ENCODE measurements at places on chromosomes 3 and 15.

DNA sequence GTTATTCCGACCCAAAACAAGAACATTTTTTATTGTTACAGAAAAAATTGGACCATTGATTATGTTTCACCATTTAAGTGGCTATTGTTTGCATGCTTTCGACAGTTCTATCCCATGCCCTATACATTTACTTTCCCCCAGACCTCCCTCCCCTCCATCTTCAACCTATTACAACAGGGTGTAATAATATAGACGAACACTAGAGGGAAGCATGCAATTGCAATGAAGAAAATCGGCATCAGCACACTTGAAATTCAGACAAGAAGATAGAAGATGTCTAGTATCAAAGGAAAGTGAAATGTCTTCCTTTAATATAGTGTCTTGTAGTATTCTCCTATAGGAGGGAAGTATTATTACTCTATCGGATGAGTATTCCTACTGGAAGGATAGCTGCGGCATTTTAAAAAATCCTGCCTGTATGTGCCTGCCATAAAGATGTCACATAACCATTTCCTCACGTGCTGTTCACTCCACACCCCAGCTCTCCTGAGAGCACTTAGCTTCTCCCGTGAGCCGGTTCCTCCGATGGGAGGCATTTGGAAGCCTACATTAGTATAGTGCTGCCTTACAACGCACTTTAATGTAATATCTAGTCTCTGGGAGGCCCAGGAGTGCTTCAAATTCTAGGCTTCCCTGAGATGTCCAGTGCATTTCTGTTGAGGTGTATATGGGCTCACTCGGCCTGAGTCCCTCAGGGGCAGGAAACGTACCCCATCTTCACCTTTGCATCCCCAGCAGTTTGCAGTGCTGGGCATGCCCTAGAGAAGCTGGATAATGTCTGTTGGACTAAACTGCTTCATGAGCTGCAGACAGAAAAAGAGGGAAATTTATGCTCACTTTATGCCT lies 17.8 kb upstream of the ERICH6 start:
- no peak for DNase-seq

- DNase-seq = no peak
Measured at GRCh38 chr15:92105611-92106010, 252.1 kb downstream of the SLCO3A1 start.

DNA sequence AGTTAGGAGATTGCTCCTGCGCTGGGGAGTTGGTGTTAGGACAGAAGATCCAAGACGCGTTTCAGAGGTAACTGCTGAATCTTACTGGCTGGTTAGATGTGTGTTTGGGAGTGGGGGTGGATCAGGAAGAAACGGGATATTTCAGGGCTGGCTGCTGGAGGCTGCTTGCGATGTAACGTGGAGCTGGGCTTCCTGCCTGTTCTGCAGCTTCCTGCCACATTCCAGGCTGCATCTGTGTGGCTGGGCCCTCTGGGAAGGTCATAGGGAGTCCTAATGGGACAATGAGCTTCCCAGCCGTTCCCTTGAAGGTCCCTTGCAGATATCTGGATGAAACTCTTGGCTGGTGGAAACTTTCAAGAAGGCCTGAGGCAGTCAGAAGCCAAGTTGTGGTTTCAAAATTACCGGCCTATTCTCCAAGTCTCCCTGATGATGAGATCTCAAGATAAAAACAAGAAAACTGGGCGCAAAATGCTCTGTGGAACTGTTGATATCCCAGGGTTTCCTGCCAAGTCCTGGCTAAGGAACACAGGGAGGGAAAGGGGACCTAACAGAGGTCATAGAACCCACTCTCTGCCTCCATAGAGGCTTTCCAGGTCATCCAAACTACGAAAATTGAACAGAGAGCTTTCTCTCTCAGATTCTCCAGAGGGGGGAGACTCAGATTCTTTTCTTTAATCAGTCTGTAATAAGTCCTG lies 67.0 kb downstream of the NOX5 start:
- DNase-seq = no peak

- no peak for DNase-seq
Measured at GRCh38 chr3:123728014-123728413, 143.2 kb upstream of the HACD2 start.

DNA sequence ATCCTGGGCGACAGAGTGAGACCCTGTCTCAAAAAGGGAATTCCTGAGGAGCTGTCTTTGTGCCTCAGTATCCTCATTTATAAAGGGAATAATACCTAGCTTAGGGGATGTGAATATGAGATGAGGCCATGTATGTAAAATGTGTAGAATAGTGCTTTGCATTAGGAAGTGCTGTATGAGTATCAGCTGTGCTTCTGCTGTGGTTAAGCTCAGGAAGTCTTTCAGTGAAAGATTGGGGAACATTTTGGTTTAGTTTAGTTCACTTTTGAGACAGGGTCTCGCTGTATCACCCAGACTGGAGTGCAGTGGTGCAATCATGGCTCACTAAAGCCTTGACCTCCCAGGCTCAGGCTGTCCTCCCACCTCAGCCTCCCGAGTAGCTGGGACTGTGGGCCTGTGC lies 10.6 kb downstream of the THUMPD3 start:
- no peak for DNase-seq

GRCh38 chr3:53630547-53630946 lies 136.1 kb downstream of the CACNA1D start:
- DNase-seq = no peak

GRCh38 chr3:10338164-10338470 lies 17.2 kb upstream of the SEC13 start:
- no peak for DNase-seq

GRCh38 chr3:191342411-191342810 lies 12.1 kb upstream of the UTS2B start:
- no peak for DNase-seq

DNA sequence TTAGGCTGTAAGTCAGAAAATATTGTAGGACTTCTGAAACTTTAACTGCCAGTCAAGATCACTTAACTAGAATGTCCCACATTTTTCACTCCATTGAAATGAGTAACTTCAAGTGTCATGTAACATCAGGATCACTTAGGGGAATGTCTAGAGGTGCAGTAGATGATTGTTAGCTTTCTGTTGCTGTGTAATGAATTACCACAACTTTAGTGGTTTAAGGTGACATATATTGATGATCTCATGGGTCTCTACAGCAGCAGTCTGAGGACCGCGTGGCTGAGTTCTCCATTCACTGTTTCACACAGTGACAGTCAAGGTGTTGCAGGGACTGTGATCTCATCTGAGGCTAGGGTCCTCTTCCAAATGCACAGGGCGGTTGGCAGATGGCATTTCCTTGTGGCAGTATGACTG lies 82.7 kb downstream of the SLC25A26 start:
- DNase-seq = no peak

DNA sequence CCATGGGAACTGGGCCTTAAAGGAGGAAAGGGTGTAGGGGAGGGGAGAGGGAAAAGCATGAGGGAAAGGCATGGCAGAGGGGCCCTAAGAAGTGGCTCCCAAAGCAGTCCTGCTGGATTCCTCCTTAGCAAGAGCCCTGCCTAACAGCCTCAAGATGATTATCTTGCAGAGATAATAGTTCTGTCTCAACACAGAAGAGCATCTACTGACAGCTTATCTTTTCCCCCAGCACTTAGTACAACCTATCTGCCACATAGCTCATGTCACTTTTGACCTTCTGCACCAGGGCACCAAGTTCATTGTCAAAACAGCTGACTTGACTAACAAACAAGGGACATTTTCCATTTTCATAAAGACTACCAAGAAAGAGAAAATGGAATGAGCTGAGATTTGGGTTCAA lies 86.3 kb downstream of the ANP32A start:
- DNase-seq = no peak

Data from right renal pelvis (tissue), 4 donors.